ENCODE measurements at places on chromosomes 6 and 20.

- no peak for DNase-seq
Measured at GRCh38 chr6:144932621-144933020, 647.5 kb downstream of the UTRN start.

- no peak for DNase-seq
Measured at GRCh38 chr6:13457577-13457976, 29.8 kb downstream of the GFOD1 start.

- no peak for DNase-seq
Measured at GRCh38 chr6:11921017-11921438, 91.1 kb upstream of the HIVEP1 start.

DNA sequence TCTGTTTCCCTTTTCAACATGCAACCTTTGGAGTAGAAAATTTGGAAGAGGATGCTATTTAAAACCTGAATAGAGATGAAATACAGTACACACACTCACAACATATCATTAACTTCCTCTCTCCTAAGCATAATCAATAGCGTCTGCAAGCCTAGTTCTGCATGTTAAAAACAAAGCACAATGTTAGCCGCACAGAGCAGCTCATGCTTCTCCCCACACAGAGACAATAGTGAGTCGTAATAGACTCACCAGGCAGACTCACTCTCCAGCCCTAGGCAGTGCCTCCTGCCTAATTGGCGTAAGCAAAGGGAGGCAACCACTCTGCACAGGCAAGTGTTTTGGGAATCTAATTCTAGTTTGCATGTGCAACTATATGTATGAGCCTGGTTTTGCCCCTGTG, 45.8 kb upstream of the ARID1B start:
- peak; percentile 16 for DNase-seq

GRCh38 chr6:2021713-2022125, 223.7 kb downstream of the GMDS start:
- no peak for DNase-seq

DNA sequence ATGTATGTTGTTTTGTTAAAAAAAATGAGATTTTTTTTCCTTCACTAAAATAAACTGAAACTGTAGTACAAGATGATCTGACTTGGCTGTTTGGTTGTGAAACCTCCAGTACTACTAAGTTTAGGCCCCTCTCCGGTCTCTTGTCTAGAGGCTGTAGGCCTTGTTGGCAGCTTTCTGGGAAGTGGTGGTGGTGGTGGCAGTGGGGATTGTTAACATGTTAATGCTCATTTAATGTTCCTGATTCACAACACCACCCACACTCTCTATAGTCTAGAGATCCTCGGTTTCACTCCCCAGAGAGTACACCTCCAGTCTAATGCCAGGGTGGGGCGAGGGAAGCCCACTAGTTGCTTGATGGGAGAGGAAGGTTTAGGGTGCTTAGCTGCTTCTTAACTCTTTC, 24.1 kb downstream of the STK4 start:
- DNase-seq = no peak

DNA sequence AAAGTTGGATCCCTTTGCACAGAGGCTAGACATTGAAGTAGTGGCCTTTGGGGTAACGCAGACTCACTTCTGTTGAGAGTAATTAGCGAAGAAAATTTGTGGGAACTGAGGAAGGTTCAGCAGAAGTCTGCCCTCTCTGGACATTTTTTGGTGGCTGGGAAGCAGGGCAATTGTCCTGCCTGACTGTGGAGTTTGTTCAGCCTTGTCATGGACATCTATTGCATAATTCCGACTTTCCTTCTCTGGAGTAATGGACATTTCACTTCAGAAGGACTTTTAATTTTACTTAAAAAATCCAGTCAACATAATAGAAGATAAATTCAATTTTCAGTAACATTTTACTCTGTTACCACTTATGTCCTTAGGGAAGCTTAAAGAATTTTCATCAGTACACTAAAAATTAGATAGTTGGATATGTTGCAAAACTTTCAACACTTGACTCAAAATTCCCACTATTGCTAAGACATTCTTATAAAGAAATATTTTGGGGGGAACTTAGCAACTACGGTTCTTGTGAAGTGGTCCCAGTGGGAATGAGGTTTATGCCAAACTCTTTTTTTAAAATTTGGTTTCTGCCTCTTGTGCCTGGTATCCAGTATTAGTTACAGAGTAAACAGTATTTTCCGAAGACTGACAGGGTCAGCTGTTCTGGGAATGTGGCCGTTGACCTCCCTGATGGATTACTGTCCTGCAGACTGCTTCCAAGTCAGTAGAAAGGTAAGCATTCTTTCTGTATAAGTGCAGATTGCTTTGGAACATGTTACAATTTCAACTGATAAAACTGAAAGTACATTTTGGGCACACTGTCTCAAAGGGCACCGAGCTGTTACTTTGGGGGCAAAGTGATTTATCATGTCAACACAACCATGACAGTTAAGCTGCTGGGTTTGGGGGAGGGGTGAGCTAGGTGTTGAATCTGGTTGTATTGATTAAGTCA, 100.6 kb upstream of the MLIP start:
- DNase-seq = no peak

DNA sequence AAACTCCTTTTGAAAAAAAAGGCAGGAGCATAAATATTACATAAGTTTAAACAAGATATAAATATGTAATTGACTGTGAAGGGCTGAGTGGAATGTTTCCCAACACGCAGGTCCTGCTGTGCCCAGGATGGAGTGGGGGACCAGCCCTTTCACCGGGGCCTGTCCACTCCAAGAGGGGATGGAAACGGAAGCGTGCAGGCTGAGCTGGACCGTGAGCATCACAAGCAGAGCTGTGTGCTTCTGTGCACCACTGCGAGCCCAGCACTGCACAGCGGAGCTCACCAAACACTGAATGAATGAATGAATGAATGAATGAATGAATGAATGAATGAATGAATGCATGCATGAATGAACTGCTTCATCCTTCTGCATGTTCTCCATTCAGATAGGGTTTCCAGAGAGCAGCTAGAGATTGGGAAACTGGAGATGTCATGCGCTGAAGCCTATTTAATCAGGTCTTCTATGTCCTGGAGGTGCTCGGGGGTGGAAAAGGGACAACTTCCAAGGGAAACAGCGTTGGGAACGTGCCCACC, 157.7 kb downstream of the ANKRD60 start:
- DNase-seq = no peak

DNA sequence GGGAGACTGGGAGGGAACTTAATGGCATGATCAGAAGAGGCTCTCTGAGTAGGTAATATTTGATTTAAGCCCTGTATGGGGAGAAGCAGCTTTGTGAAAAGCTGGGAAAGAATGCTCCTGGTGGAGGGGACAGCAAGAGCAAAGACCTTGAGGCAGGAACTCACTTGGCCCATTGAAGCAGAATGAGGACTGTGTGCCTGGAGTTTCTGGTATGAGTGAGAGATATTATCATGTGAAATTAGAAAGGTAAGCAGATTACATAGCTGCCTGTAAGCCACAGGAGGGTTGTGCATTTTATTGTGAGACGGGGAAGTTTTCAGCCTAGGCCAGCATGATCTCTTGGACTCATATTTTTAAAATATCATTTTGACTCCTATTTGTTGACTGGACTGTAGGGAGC, 502.1 kb downstream of the DHX35 start:
- no peak for DNase-seq

GRCh38 chr6:133326584-133326983, 85.4 kb downstream of the EYA4 start:
- DNase-seq = no peak

DNA sequence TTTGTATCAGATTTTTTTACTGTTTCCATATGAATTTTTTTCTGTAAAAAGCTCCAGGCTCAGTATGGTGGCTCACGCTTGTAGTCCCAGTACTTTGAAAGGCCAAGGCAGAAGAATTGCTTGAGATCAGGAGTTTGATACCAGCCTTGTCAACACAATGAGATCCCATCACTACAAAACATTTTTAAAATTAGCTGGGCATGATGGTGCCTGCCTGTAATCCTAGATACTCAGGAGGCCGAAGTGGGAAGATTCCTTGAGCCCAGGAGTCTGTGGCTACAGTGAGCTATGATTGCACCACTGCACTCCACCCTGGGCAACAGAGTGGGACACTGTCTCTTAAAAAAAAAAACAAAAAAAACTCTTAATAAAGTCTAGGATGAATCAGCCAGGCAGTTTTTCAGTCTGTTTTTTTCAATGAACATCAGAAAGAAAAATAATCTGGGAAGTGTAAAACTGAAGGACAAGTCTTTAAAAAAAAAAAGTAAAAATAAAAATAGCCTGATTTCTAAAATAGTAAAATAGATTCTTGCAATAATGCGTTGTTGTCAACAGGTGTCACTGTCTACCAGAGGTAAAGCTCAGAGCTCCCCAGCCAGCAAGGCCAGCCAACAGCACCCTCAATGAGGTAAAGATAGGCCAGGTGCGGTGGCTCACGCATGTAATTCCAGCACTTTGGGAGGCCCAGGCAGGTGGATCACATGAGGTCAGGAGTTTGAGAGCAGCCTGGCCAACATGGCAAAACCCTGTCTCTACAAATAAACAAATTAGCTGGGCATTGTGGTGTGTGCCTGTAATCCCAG, 9.3 kb upstream of the ATG5 start:
- DNase-seq = peak; percentile 46

DNA sequence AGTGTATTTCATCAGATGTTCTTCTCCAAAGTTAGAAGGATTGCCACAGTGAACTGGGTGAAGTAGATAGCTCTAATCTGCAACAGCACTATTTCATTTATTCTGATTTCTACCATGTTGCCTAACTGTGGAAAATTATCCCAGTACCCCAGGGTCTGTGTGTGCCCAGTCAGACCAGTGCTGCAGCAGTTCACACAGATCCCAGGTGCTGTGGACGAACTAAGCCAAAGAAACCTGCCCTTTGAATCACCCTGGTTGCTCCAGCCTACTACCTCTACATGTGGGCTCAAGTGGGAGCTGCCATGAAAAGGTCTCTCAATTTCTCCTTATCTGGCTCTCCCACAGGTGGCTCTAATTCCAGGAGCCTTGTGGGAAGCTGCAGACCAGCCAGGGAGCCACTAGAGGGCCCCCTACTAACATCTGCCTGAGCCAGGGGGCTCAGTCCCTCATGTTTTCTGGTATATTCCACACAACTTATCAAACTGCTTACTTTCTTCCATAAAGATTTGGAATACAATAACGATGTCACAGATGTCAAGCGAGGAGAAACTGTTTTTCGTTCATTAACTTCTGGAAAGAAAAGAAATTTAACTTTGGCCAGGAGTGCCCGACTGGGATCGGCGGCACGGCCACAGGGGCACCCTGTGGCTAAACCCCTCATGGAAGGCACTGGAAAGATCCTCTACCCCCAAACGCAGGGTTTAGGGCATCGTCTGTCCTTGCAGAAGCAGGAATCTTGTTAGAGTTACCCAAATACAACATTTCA, 31.6 kb upstream of the LY86 start:
- DNase-seq = peak; percentile 50

DNA sequence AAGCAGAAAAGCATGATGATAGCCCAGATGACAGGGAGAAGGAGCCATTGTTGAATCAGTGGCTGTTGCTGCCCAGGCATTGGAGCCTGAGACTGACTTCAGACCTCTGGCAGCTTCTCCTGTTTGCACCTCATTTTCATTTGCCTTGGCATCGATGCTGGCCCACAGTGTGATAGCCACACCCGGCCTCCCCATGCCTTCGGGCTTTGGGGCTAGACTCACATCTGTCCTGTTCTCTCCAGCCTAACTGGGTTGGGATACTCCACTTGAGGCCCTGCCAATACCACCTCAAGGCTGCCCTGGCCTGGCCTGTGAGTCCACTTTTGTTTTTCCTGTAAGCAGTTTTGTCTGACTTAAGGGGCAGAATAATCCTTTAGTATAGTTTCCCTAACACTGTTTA, 140.4 kb downstream of the UST start:
- DNase-seq = no peak

DNA sequence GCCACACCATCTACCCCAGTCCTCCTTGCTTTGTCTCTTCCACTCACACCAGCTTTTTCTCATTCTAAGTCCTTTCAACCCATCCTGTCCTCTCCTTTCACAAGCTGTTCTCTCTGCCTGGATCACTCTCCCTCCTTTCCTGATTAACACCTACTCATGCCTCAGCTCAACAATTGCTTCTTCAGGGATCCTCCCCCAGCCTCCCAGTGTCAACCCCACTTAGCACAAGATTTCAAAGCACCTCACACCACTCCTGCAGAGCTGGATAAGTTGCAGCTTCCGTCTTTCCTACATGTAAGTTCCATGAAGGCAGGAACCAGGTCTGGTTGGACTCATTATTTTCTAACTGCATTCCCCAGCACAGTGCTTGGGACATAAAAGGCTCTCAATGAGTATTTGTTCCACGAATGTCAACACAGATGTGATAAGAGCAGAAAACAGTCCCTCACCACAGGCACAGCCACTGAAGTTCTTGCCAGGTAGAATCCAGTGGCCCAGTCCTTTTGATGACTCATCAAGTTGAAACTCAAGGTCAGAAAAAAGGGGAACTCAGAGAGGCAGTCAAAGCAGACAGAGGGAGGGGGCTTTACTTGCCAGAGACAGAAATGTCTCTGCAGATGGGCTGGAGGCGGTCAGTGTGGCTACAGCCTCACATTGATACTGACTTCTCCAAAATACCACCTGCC, 193.4 kb upstream of the PRDM1 start:
- DNase-seq = peak; percentile 8

- no peak for DNase-seq
Measured at GRCh38 chr6:63824722-63825121, 189.1 kb downstream of the PHF3 start.

- no peak for DNase-seq
Measured at GRCh38 chr20:40080041-40080652, 608.9 kb downstream of the MAFB start.

- peak; percentile 11 for DNase-seq
Measured at GRCh38 chr6:101393829-101394251, 332 bp downstream of the GRIK2 start.

DNA sequence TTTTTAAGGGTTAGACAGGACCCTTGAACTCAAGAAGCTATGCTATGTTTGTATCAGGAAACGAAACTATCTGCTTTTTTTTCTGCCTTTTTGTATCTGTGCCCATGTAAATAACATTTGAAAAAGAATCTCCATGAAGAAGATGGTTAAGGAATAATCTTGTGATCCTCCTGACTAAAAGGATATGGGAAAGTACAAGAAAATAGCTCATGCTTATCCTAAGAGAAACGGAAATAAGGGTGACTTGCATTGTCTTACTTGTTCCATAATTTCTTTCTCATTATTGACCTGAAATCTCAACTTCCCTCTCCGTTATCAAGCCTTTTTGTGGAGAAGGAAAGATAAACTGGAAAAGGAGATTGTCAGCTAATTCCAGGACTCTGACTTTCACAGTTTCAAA, 5.9 kb upstream of the CFAP206 start:
- no peak for DNase-seq

DNA sequence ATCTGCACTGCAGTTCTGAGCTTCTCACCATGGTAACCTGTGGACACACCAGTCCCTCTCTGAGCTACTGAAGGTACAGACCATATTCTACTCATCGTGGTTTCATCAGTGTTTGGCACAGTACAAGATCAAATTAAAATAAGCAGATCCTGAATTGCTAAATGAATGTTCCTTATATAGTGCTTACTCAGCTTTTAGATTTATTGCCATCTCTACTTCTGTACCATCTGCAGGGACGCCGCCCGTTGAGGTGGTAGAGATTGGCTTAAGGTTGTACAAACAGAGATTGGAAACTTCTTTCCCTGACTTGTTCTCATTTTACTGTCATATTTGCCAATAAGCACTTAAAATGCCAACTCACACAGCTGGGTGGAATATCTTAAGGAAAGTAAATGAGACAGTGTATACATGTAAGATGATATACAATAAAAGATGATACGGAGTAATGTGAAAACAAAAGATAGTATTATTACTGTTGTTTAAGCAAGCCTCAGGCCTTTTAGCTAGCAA, 223.4 kb upstream of the FOXQ1 start:
- no peak for DNase-seq

All from SW480 (cell line).